Activated T-helper 1 cell treated with anti-CD3 and anti-CD28 coated beads, Interleukin-12 subunit alpha, Interleukin-12 subunit beta, Interleukin-2, Interleukin-4 antibody, amounts not matched to agents 30 ng/mL and 10 ng/mL and 1 ng/mL, durations not matched to agents 14 hours and 24 hours and 36 hours (primary cell): ENCODE measurements at places on chromosomes 6 and 20.

- DNase-seq: peak; percentile 8
Measured at GRCh38 chr6:47376930-47377329, 67.2 kb upstream of the TNFRSF21 start.

- no peak for DNase-seq
Measured at GRCh38 chr6:168558686-168559085, 117.7 kb downstream of the SMOC2 start.

- no peak for DNase-seq
Measured at GRCh38 chr20:36860811-36861624, 14.9 kb upstream of the TLDC2 start.

- no peak for DNase-seq
Measured at GRCh38 chr20:23255716-23256385, 94.7 kb upstream of the NXT1 start.

GRCh38 chr6:106546691-106547414 is 82.4 kb downstream of the RTN4IP1 start:
- DNase-seq: no peak

GRCh38 chr6:6694825-6695624 is 106.5 kb downstream of the LY86 start:
- no peak for DNase-seq

- DNase-seq: no peak
Measured at GRCh38 chr20:31704225-31705119, 18.2 kb downstream of the BCL2L1 start.

- no peak for DNase-seq
Measured at GRCh38 chr6:65538644-65539043, 168.4 kb downstream of the EYS start.

DNA sequence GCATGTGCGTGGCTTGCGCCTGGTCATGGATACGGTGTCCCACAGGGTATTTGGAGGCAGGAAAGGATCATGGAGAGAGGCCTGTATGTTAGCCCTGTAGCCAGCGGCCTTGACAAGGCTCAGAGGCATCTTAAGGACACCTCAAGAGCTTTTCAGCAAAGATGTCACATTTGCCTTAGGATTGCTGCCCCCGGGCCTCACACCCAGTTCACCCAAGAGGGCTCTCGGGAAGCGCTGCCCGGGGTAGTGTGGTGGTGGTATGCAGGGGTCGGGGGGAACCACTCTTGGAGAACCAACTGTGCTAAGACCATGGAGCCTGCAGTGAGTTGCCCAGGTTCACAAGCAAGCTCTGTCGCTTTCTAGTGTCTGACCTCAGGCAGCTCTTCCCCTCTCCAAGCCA is 36.9 kb upstream of the VSTM2L start:
- DNase-seq: no peak

DNA sequence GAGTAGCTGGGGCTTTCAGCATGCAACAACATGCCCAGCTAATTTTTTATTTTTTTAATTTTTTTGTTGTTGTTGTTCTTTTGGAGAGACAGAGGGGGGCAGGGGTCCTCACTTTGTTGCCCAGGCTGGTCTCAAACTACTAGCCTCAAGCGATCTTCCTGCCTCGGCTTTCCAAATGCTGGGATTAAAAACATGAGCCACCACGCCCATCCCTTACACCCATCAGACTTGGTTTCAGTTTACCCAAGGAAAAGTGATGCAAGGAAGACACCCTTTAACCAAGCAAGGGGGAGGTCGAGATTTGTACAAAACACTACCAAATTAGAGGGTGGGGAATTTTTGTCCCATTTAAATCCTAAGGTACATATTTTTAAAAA is 210.1 kb downstream of the ARHGAP18 start:
- DNase-seq: no peak

GRCh38 chr20:3705491-3705969 is 6.9 kb downstream of the SIGLEC1 start:
- no peak for DNase-seq

- DNase-seq: no peak
Measured at GRCh38 chr6:29593199-29593855, 8.4 kb downstream of the OR2H2 start.

DNA sequence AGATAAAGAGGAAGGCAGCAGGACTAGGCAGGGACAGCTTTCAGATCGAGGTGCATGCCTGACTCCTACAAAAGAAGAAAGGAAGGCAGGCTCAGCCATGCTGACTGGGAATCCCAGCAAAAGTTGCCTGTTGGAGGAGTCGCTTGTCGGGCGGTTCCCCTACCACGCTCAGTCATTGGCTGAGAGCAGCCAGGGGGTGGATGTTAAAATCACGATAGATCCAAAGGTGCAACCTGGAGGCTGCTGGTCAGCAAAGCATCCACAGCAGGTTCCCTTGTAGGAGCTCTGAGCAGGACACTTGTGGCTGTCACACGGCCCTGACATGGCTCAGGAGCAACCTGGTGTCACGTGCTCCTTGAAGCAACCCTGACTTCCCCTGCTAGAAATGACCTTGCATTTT is 74.6 kb downstream of the ISM1 start:
- no peak for DNase-seq

DNA sequence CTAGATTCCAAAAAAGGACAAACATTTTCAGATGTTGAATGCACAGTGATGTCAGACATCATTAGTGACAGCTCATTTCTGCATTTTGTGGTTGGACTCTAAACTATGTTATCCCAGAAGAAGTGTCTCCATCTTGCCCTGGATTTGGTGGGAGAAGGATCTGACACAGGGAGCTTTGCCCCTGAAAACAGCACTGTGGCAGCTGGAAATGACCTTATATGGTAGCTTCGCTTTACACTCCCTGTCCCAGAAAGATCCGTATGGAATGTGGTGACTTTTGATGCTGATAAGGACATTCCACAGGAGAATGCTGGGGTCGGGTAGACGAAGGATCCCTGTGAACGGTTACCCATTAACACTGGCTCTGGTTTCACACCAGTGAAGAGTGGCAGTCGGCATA is 87.2 kb upstream of the EDN1 start:
- DNase-seq: no peak

GRCh38 chr6:116268589-116269293 is 11.0 kb downstream of the TSPYL1 start:
- no peak for DNase-seq

DNA sequence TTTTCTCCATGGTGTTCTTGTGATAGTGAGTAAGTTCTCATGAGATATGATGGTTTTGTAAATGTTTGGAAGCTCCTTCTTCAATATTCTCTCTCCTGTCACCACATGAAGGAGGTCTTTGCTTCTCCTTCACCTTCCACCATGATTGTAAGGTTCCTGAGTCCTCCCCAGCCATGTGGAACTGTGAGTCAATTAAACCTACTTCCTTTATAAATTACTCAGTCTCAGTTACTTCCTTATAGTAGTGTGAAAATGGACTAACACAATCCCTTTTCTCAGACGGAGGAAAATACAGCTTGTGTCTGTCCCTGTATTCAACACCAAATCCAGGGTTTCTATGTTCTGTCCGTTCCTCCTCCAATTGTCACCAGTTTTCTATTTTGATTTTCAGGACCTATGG is 181.0 kb downstream of the ALDH8A1 start:
- DNase-seq: no peak

DNA sequence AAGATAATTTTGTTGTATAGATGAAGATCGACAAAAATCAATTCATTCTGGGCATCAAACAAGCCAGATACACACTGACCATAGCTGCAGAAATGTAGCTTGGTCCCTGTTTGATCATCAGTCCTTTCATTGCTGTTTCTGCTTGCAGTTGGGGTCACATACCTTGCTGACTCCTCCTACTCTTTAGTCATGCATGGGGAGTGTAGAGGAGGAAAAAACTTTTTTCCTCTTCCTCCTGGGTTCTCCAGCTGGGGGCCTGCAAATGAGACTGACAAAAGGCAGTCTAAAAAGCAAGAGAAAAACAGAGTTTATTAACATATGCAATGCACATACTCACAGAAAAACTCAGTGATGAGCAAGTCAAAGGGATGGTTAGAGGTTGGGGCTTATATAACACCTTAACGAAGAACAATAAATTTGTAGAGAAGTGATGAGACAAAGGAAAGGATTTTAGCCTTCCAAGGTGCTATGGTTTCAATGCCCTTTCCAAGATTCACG is 105.8 kb downstream of the QRSL1 start:
- DNase-seq: no peak

DNA sequence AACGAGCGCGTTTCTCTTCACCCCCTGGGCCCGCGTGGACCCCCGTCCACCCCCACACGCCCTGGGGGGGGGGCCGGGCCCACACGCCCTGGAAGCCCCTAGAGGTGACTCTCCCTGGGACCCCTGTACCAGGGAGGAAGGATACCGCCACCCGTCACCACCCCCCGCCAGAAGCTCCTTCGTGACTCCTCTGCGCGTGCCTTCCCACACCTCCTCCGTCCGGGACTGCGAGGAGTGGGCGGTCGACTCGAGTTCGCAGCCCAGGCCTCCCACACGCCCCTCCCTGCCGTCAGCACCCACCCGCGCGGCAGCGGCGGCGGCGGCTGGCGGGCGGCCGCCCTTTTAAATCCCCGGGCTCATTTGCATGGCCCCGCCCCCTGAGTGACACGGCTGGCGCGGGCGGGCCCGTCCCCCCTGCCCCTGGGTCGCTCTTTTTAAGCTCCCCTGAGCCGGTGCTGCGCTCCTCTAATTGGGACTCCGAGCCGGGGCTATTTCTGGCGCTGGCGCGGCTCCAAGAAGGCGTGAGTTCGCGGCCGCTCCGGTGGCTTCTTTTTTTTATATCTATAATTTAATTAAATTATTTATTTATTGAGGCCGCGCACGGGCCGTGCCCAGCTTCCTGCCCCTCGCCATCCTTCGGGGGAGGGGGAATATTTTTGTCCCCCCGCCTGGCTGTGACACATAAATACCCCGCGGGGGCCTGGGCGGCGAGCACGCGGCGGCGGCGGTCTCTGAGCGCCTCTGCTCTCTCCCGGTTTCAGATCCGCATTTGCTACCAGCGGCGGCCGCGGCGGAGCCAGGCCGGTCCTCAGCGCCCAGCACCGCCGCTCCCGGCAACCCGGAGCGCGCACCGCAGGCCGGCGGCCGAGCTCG is at the start of gene HMGA1:
Gene HMGA1 (plus strand): TSS at position 431 of the 873 bp plus-strand sequence. CDS start 3,908 bp downstream, outside the sequence.
- peak; percentile 83 for DNase-seq

DNA sequence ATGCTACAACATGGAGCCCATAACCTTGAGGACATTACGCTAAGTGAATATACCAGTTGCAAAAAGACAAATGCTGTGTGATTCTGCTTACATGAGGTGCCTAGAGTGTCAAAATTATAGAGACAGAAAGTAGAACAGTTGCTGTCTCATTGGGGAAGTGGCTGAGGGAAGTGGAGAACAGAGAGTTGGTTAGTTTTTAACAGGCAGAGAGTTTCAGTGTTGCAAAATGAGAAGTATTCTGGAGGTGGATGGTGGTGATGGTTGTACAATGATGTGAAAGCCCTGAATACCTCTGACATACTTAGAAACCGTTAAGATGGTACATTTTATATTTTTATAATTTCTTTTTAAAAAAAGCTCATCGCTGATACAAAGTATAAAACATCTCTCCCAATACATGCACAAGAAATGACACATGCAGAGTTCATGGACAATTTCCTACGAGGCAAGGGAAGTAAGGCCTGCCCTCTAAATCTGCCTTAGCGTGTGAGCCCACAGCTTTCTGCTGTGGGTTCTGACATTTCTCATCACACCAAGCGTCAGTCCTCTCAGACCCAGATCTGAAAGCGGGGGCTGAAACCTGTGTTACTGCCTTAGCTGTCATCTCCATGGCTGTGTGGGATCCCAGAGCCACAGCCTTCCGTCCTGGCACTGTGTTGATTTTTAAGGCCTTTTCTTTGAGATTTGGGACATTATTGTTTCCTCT is 126.0 kb downstream of the RNASET2 start:
- no peak for DNase-seq

- no peak for DNase-seq
Measured at GRCh38 chr6:315921-316752, 23.9 kb downstream of the DUSP22 start.

- DNase-seq: no peak
Measured at GRCh38 chr6:156781861-156782631, 4.9 kb downstream of the ARID1B start.

DNA sequence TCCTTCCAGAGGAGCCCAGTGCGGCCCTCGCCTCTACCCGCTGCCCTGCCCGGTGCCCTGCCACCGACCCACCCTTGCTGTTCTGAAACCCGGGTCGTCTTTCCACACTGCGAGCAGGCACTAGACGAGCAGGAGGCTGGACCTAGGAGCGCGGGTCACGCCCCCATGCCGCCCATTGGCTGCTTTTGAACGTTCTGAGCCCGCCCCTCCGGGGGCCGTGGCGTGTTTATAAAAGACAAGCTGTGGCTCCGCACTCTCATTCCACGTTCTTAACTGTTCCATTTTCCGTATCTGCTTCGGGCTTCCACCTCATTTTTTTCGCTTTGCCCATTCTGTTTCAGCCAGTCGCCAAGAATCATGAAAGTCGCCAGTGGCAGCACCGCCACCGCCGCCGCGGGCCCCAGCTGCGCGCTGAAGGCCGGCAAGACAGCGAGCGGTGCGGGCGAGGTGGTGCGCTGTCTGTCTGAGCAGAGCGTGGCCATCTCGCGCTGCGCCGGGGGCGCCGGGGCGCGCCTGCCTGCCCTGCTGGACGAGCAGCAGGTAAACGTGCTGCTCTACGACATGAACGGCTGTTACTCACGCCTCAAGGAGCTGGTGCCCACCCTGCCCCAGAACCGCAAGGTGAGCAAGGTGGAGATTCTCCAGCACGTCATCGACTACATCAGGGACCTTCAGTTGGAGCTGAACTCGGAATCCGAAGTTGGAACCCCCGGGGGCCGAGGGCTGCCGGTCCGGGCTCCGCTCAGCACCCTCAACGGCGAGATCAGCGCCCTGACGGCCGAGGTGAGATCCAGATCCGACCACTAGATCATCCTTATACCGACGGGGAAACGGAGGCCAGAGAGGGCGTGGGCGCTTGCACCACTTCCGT is at the start of gene ID1:
Gene ID1 (plus strand): TSS at position 259 of the 871 bp plus-strand sequence. CDS start 99 bp downstream, at position 358.
- peak; percentile 87 for DNase-seq

GRCh38 chr6:42194056-42194455 is 700 bp downstream of the GUCA1B start:
- DNase-seq: no peak

DNA sequence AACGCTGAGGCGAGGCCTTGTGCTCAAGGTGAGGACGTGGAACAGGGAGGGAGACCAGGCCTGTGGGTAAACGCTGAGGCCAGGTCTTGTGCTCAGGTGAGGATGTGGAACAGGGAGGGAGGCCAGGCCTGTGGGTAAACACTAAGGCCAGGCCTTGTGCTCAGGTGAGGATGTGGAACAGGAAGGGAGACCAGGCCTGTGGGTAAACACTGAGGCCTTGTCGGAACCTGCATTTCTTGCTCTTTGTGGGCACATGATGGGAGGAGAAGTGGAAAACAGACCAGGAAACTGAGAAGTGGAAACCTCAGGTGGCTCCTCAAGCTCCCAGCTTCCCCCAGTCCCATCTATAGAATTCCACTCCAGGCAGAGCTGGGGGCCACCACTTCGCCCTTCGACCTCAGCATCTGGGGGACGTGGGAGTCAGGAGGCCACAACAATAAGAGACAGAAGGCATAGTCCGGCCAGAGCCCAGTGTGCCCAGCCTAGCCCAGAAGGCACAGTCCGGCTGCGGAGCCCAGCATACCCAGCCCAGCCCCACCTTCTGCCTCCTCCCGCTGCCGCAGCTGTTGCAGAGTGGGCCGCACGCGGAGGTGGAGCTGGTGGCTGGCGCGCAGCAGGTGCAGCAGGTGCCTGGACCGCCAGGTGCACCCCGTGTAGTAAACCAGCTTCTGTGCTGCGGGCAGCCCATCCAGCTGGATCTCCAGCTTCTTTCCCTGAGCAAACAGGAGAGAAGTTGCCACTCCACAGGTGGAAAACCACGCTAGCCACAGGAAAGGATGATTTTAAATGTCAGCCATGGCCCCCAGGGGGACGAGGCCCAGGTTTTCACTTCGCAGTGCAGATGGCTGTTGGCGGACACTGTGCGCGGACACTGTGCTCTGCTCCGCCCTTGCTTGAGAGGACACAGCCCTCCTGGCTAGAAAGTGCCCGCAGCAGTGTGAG is 17.5 kb downstream of the FRMD1 start:
- no peak for DNase-seq

- DNase-seq: no peak
Measured at GRCh38 chr6:160431226-160431625, 83.0 kb downstream of the SLC22A3 start.
